ENCODE measurements at places on chromosomes 4 and X.

- no peak for DNase-seq
Observed at GRCh38 chr4:135368831-135369230, 1167.2 kb upstream of the PABPC4L start.

- DNase-seq = peak; percentile 30
Observed at GRCh38 chr4:1207157-1207470, 34.7 kb upstream of the SPON2 start.

DNA sequence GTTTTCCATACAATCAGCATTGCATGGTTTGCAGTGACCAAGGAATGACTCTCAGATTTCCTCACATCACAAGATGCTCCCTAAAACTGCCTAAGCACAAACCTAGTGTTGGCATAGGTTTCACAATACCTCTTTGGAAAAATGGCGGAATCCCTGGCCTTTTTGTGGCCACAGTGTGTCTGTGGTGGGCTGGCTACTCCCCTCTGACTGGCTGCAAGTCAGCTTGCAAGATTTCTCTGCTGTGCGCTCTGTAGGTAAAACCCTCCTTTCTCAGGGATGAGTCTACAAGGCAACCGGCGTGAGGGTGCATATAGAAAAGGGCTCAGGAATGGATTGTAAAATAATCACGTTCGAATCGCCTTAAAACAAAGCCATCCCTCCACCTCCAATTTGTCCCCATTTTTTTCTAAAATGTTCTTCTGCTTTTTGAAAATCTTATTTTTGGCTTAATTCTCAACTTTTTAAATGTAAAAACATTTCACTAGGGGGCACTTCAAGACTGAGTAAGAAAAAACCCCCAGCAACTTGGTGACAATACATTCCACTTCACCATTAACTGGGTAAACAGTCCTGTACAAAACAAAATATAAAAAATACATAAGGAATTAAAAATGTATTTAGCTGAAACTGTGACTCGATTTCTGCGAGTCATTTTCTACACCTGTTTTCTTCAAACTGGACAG is 235.6 kb downstream of the STIM2 start:
- DNase-seq = no peak

DNA sequence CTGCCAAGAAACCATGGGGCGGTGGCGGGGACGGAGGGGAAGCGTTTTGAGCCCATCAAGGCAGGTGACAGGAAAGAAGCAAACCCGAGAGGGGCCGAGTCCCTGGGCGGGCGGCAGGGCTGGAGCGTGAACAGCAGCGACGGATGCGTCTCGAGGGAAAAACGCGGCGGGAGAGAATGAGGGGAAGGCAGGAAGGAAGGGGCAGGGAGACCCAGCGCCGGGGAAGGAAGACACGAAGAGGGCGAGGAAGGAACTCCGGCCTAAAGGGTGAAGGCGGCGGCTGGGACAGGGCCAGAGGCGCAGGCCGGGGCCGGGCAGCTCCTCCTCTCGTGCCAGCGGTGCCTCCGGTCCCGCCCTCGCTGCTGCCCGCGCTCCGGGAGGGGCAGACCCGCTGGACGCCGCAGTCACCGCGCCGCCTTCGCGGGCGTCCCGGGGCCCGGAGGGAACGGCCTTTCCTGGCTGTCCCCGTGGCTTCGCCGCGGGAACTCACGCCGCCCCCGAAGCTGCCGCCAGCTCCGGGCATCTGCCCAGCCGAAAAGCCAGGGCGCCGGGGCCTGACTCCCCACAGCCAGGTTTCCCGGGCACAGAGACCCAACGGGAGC is 751 bp upstream of the RGS12 start:
- no peak for DNase-seq

GRCh38 chr4:173752610-173753230 is 222.7 kb upstream of the HAND2 start:
- peak; percentile 35 for DNase-seq

DNA sequence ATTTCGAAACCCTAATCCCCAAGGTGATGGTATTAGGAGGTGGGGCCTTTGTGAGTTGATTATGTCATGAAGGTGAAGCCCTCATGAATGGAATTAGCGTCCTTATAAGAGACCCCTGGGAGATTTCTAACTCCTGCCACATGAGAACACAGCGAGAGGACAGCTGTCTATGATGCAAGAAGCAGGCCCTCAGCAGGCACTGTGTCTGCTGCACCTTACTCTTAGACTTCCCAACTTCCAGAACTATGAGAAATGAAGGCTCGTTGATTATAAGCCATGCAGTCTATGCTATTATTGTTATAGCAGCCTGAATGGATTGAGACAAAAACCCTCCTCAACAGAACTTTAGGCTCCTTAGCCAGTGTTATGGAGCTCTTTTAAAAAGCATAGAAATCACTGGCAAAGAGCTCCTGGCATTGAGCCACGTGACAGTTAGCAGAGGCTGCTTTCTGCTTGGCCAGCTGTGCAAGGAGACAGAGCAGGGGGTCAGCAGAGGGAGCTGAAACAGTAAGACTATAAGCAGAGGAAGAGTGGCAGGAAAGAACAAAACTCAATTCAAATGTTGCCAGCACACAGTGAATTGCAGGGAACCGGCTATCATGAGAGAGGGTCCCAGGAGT is 219.2 kb upstream of the FAT1 start:
- DNase-seq = no peak

DNA sequence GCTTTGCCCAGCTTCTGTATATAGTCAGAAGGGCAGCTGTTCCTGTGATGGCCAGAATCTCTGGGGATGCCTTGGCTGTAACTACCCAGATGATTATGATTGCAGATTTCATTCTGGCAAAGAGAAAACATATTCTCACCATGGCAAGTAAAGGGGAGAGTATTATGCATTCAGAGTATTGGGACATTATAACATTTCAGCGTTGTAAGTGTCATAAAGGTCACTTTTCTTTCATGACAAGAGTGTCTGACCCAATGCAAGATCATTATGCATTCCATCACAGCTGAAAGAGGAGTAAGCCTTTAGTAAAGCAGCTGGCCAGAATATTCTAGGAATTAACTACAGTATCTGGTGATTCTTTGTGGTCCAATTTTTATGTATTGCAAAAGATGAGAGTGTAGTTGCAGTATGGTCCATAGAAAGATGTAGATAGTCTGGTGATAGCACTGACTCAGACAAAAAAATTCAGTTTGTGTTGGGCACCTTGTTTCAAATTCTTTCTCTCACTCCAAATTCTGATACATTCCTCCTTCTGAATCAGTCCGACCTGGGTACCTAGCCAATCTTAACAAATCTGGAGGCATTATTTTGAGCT is 2366.3 kb downstream of the PCDH7 start:
- no peak for DNase-seq

- no peak for DNase-seq
Observed at GRCh38 chrX:8987672-8988250, 46.2 kb downstream of the FAM9B start.

DNA sequence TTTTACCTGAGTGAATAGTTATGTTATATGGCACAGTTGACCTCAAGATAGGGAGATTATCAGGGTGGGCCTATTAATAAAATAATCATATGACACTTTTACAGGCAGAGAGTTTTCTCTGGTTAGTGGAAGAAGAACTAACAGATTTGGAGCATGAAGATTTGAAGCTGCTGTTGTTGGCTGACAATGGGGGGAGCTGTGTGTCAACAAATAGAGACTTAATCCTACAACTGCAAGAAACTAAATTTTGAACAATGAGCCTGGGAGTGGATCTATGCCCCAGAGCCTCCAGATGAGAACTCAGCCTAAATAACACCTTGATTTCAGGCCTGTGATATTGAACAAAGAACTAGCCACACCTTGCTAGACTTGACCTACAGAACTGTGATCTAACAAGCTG is 7.2 kb upstream of the CCSER1 start:
- no peak for DNase-seq

GRCh38 chr4:79042079-79042674 is 102.9 kb upstream of the PAQR3 start:
- no peak for DNase-seq

- peak; percentile 37 for DNase-seq
Observed at GRCh38 chr4:24973747-24974601, 56.8 kb downstream of the LGI2 start.

DNA sequence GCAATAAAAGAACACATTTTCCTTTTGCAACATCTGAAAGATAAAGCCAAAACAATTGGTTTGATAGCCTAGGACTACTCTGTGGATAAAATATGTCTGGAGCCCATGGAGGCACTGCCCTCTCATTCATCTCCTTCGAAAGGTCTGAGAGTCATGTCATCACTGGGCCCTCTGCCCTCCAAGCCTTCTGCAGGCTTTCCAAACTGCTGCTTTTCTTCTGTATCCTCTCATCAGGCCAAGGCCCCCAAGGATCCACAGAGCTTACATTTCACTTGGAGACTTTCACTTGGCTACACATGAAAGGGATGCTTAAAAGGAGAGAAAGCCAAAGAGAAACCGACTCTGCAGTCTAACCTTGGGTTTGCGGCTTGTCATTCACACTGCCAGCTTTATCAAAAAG is 109.9 kb downstream of the SH3RF1 start:
- no peak for DNase-seq

DNA sequence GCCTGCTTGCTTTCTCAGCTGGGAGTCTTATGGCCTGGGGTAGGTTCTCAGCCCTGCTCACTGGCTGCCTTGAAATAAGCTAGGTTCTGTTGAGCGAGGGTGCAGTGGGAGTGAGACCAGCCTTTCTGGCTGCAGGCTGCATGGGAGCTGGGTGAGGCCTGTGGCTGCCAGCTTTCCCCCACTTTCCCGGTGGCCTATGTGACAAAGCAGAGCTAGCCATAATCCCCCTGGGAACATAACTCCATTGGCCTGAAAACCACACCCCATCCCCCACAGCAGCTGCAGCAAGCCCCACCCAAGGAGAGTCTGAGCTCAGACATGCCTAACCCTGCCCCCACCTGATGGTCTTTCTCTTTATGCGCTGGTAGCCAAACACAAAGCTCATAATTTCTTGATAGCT is 118.9 kb downstream of the KLHL4 start:
- DNase-seq = no peak

DNA sequence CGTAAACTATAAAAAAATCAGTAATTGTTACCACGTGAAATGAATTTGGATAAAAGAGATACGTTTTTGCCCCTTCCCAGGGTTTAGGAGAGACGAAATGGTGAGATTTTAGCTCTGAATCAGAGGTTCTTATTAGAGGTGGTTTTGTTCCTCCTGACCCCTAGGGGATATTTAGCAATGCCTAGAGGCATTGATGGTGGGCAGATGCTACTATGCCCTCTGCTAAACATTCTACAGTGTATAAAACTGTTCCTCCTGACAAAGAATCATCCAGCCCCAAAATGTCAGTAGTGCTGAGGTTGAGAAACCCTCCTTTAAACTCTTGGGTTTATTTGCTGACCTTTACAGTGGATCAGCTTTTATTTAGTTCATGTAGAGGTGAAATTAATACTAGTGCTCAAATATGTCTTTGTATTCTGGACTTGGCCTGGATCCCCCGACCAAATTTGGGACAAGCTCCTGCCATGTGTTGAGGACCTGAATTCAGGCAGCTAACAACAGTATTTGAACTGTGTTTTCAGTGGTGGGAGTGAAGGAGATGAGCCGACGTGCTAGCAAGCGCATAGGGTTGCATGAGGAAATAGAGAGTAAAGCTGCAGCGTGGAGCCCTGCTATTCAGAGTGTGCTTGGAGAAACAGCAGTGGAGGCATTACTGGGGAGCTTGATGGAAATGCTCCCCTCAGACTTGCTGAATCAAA is 126.1 kb downstream of the PTTG2 start:
- DNase-seq = no peak

DNA sequence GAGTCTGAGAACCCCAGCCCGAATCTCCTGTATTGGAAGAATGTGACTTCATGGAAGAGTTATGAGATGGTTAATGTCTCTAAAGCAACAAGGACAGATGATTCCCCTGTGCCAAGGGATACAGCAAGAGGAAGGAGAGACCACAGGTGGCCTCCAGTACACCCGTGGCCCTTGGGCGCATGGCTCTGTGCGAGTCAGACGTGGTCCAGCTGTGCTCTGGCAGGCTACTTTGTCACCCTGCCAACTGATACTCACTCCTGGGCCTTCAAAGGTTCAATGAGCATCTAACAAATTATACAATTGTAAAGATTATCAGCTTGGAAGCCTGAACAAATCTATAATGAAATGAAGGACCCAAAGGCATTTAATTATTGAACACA is 71.7 kb downstream of the NYX start:
- no peak for DNase-seq

DNA sequence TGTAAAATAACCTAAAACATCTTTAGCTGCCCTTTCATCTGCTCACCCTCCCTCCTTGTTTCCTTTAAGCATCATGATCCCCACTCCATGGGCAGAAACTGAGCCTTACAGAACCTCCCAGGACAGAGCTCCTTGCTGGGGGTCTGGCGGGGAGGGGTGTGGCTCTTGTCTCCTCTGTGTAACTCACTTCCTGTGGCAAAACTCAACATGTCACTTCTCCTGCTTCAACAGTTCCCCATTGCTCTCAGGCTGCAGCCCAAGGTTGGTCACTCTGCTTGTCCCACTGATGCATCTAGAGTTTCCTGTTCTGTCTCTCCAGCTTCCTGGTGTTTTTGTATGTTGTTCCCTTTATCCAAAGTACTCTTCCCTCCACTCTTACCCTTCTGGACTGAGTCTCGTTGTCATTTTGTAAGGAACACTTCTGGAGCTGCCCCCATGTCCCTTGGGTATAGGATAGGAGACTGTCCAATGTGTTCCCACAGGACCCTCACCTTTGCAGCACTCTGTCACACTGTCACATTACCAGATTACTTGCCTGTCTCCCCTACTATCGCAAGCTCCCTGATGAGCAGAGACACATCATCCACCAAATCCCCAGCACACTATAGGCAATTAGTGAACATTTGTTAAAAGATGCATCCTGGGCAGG is 19.6 kb downstream of the TMEM31 start:
- no peak for DNase-seq

- no peak for DNase-seq
Observed at GRCh38 chr4:38045289-38045988, 85.2 kb downstream of the PTTG2 start.

DNA sequence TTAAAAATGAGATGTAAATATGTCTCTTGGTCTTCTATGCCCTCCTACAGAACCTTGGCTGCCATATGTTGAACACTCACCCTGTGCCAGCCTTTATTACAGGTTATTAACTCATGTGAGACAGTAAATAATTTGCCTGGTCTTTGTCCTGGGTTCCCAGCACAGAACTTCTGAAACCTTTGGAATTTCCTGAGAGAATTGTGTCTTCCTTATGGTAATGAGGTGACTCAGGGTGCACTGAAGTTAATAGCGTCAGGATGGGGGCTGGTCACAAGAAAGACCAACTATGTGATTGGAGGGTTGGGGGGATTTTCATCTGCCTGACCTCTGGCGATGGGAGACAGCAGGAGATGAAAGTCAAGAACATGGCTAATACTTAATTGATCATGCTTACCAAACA is 289.8 kb upstream of the STS start:
- DNase-seq = no peak

GRCh38 chr4:54727346-54727745 is 69.6 kb downstream of the KIT start:
- no peak for DNase-seq

DNA sequence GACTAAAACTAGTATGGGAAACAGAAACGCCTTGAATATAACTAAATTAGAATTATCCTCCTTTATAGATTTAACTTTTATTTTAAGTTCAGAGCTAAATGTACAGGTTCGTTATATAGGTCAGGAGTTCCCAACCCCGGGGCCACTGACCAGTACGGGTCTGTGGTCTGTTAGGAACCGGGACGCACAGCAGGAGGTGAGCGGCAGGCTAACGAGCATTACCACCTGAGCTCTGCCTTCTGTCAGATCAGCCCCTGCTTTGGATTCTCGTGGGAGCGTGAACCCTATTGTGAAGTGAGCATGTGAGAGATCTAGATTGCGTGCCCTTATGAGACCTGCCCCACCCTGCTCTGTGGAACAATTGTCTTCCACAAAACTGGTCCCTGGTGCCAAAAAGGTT is 51.0 kb downstream of the FAT4 start:
- no peak for DNase-seq

- DNase-seq = no peak
Observed at GRCh38 chrX:82224961-82225360, 1023.1 kb downstream of the SH3BGRL start.
